ENCODE measurements at places on chromosomes 3 and 15.

DNA sequence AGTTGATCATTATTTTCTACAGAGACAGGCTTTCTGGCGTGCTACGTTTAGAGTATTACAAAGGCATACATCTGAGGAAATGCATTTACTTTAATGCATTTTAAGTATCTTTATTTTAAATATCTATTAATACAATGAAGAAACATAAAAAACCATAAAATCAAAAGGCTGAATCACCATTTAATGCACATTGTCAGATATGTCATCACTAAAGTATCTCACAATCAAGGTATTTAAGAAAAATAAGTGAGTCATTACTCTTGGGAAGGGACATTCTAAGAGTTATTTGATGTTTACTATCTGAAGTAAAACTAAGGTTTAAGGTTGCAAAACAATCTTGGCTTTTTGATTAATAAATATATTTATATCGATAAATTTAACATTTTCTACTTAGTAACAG is 102.2 kb downstream of the CTNNB1 start:
- no peak overlapping the region for H3K27ac ChIP-seq
- ATAC-seq, result no peak
- no peaks in the 10 kb centered on the region for H3K36me3 ChIP-seq
- H3K4me3 ChIP-seq, result no peak overlapping the region

DNA sequence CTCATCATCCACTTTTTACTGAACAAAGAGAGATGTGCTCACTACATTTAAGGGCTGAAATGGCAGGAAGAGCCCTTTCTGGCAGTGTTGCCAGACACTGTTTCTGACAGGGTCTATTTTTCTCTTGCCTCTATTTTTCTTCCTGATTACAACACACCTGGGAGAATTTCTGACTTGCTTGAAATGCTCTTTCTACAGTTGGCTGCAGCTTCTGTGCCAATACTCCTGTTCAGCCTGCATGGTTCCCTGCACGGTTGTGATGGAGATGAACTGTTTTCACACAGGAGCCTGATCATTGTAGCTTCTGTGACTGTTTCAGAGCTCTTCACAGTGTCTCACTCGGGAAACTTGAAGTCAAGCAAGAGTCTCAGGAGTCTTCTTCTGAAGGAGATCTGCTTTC is 83.0 kb upstream of the DLG1 start:
- peak overlapping the region; percentile 5 for H3K27ac ChIP-seq
- no peak for ATAC-seq
- H3K36me3 ChIP-seq, result no peaks in the 10 kb centered on the region

GRCh38 chr15:73751899-73752805 is 999 bp downstream of the INSYN1 start:
- H3K4me1 ChIP-seq, result no peaks in the 10 kb centered on the region
- no peak overlapping the region for H3K27ac ChIP-seq
- no peaks in the 10 kb centered on the region for H3K36me3 ChIP-seq
- no peak for ATAC-seq
- peaks cover 38% of the 10 kb centered on the region for H3K27me3 ChIP-seq
- H3K4me3 ChIP-seq, result no peak overlapping the region

- H3K27ac ChIP-seq, result peak overlapping the region; percentile 81
- H3K27me3 ChIP-seq, result no peaks in the 10 kb centered on the region
- H3K4me3 ChIP-seq, result peak overlapping the region; percentile 93
- H3K4me1 ChIP-seq, result peaks cover 64% of the 10 kb centered on the region
These were observed 25.8 kb downstream of the OXNAD1 start for GRCh38 chr3:16290827-16291196.

DNA sequence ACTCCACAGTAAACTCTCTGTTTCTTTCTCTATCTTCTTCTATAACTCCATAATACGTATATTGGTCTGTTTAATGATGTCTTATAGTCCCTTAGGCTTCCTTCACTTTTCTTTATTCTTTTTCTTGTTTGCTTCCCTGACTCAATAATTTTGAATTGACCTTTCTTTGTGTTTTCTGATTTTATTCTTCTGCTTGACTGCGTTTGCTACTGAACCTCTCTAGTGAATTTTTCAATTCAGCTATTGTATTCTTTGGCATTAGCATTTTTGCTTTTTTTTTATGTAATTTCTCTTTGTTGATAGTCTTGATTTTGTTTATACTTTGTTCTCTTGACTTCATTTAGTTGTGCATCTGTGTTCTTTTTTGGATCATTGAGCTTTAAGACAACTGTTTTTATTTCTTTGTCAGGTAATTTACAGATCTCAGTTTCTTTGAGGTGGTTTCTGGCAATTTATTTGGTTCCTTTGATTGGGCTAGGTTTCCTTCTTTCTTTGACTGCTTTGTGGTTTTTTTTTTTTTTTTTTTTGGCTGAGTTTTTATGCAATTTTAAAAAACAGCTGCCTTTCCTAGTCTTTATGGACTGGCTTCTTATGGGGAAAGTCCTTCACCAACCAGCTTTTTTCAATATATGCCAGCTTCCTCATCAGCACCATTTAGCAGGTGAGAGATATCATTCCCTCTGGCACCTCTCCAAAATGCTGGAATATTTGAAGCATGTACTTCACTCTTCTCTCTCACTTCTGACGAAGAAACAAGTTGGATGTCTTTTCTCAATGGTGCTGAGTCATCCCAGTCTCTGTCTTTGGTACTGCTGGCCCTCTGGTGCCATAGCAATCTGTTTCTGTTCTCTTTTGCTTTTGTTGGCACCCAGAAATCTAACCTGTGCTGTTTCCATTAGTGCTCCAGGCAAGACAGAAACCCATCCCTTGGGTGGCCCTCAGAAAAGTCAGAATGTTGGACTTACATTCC is 17.6 kb downstream of the RSRC1 start:
- peaks cover 4% of the 10 kb centered on the region for H3K4me1 ChIP-seq
- no peak overlapping the region for H3K4me3 ChIP-seq
- H3K36me3 ChIP-seq, result peaks cover 90% of the 10 kb centered on the region
- H3K27ac ChIP-seq, result no peak overlapping the region

- no peak overlapping the region for H3K4me3 ChIP-seq
- H3K27ac ChIP-seq, result no peak overlapping the region
- no peaks in the 10 kb centered on the region for H3K36me3 ChIP-seq
These were observed 199.3 kb upstream of the UMPS start for GRCh38 chr3:124530916-124531315.

DNA sequence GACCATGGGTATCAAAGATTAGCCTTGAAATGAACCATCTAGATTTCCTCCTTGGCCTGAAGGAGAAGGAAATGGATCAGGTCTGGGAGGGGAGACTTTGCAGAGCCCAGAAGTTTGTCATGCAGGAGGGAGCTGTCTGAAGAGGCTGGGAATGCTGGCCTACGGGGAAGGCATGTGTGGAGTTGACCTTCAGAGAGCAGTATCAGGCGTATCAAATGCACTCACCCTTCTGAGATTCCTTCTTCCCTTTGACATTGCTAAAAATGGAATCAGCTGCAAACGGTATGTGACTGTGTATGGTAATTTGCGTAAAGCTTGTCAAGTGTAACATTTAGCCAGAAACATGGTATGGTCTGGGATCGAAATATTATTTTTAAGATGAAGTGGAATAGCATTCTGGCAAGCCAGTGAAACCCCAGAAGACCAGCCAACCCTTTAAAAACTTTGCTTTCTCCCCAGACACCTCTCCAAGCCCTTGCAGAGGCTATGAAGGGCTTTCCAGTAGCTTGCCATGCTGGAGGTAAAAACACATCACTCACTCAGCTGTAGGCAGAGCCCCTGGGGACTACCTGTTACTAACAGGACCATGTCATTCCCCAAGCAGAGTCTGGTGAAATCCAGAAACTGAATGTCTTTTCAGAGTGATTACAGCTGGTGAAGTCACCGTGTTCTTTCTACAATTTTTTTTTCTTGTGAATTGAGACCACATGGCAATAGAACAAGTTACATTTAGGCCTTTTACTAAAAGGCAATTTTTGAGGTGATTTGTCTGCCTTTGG is 174.7 kb upstream of the SLC24A5 start:
- ATAC-seq, result no peak
- H3K36me3 ChIP-seq, result no peaks in the 10 kb centered on the region
- H3K4me1 ChIP-seq, result no peaks in the 10 kb centered on the region
- H3K27me3 ChIP-seq, result no peaks in the 10 kb centered on the region

DNA sequence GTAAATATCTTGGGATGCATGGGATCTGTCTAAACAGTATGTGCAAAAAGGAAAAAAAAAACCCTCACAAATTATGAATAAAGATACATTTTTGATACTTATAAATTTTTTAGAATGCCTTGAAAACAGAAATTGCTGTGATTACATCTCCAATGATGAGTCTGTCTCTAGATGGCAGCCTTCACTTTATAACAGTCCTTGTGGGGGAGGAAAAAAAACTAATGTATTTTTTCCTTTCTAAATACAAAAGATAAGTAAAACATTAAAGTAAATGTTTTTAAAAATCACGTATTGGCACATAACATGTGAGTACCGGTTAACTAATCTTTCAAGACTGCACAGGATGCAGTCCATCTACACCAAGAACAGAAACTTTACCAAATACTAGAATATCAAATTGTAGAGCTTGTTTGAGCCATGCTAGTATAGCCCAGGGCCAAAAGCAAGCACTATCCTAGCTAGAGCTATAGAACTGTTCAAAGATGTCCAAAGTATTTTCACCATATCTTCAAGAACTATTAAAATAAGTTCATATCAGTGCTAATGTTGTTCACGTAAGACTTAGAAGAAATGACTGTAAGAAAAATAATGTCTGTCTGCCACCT is 206.4 kb downstream of the STAG1 start:
- H3K36me3 ChIP-seq, result peaks cover 35% of the 10 kb centered on the region
- no peaks in the 10 kb centered on the region for H3K27me3 ChIP-seq
- H3K27ac ChIP-seq, result no peak overlapping the region
- no peak overlapping the region for H3K4me3 ChIP-seq

GRCh38 chr15:38128341-38128781 is 124.3 kb upstream of the SPRED1 start:
- ATAC-seq, result no peak
- H3K4me3 ChIP-seq, result no peak overlapping the region
- no peaks in the 10 kb centered on the region for H3K36me3 ChIP-seq
- peaks cover 19% of the 10 kb centered on the region for H3K4me1 ChIP-seq
- H3K27me3 ChIP-seq, result peaks cover 25% of the 10 kb centered on the region

- H3K27ac ChIP-seq, result no peak overlapping the region
- no peaks in the 10 kb centered on the region for H3K36me3 ChIP-seq
- H3K4me3 ChIP-seq, result no peak overlapping the region
- no peaks in the 10 kb centered on the region for H3K27me3 ChIP-seq
- H3K4me1 ChIP-seq, result peaks cover 6% of the 10 kb centered on the region
These were observed 51.3 kb downstream of the CYP11A1 start for GRCh38 chr15:74316141-74316540.

DNA sequence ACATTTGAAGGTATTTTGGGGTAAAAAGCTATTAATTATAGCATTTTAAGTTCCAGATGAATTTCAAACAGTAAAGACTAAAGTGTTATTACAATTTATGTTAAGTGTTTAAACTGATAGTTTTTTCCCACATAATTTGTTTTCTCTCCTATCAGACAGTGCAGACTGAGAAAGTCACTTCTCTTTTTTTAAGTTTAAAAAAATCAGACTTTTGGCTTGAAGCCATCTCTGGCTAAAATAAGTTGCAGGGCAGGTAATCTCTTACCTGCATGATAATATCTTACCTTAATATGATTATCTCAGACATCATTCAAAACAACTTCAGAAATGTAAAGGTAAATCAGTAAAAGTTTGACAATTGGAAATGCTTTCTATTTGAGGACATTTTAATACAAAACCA is 21.5 kb upstream of the RAB6B start:
- H3K4me3 ChIP-seq, result no peak overlapping the region
- peaks cover 30% of the 10 kb centered on the region for H3K27me3 ChIP-seq
- H3K4me1 ChIP-seq, result no peaks in the 10 kb centered on the region
- ATAC-seq, result no peak

DNA sequence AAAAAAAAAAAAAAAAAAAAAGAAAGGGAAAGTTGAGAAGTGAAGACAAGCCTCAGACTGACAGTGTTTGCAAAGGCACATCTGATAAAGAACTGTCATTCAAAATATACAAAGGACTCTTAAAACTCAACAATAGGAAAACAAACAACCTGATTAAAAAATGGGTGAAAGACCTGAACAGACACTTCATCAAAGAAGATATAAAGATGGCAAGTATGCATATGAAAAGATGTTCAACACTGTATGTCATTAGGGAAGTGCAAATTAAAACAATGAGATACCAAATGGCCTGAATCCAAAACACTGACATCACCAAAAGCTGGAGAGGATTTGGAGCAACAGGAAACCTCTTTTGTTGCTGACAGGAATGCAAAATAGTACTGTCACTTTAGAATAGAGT is 48.6 kb downstream of the MCCC1 start:
- peaks cover 61% of the 10 kb centered on the region for H3K36me3 ChIP-seq
- ATAC-seq, result no peak
- no peaks in the 10 kb centered on the region for H3K4me1 ChIP-seq

GRCh38 chr3:8839607-8840325 is 70.4 kb upstream of the OXTR start:
- H3K27me3 ChIP-seq, result no peaks in the 10 kb centered on the region
- no peak for ATAC-seq
- no peak overlapping the region for H3K27ac ChIP-seq
- H3K36me3 ChIP-seq, result no peaks in the 10 kb centered on the region
- no peak overlapping the region for H3K4me3 ChIP-seq

- H3K27ac ChIP-seq, result peak overlapping the region; percentile 100
- H3K4me3 ChIP-seq, result peak overlapping the region; percentile 84
- peak; percentile 14 for ATAC-seq
- H3K4me1 ChIP-seq, result peaks cover 15% of the 10 kb centered on the region
These were observed 1.1 kb upstream of the RNU6-1 start for GRCh38 chr15:67840749-67841512.

DNA sequence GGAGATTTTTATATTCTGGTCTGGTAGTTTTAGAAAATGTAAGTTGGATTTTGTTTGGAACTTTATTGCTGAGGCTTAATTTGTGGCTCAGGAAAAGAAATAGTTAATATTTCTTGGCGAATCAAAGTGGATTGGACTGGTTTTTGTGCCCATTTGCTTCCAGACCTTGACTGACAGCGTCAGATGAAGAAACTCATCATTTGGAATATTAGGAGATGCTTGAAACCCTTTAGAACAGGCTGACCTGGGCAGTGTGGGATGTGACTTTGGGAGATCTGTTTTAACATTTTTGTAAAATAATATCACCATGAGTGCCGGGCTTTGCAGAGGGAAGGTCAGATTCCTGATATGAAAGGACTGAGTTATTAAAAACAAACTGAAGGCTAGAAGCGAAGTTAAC is 83.0 kb downstream of the AAGAB start:
- H3K36me3 ChIP-seq, result peaks cover 100% of the 10 kb centered on the region
- H3K27me3 ChIP-seq, result no peaks in the 10 kb centered on the region
- H3K27ac ChIP-seq, result peak overlapping the region; percentile 91
- no peak for ATAC-seq

DNA sequence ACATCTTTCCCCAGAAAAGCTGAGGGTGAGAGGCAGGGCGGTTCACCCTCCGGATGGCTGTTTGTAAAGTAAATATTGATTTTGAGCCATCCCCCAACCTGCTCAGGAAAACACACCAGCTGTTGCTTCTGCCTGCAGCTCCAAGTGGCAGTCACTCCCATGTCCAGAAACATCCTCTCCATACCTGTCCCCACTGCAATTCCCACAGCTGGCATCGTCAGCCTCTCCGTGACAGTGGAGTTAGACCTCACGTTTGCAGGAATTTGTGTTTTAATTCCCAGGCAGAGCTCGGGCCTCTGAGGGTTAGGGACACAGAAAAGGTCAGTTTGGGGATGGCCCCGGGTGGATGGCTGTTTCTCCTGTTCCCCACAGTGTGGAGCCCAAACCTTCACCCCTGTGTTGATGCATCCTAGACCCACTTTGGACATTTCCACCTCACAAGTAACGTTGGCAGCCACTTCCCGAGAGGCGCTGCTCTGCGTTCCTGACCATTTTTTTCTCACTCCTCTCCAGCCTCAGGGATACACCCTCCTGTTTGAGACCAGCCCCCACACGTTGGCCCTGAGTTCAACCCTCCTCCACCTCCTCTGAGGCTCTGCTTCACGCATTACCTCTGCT is 11.8 kb upstream of the FAM174B start:
- no peak for ATAC-seq
- no peak overlapping the region for H3K27ac ChIP-seq
- no peak overlapping the region for H3K4me3 ChIP-seq
- peaks cover 12% of the 10 kb centered on the region for H3K27me3 ChIP-seq

Data from activated T-helper 17 cell treated with anti-CD3 and anti-CD28 coated beads, Interleukin-2, amount 50 U/mL, for 72 hours (primary cell).